ENCODE measurements at places on chromosomes 11 and 22.

- DNase-seq = no peak
Measured at GRCh38 chr11:126899961-126900748, 100.4 kb downstream of the KIRREL3 start.

GRCh38 chr11:87046824-87047223 is 9.1 kb downstream of the TMEM135 start:
- DNase-seq = no peak

GRCh38 chr11:58530236-58530635 is 22.3 kb upstream of the OR5B21 start:
- DNase-seq = peak; percentile 35

DNA sequence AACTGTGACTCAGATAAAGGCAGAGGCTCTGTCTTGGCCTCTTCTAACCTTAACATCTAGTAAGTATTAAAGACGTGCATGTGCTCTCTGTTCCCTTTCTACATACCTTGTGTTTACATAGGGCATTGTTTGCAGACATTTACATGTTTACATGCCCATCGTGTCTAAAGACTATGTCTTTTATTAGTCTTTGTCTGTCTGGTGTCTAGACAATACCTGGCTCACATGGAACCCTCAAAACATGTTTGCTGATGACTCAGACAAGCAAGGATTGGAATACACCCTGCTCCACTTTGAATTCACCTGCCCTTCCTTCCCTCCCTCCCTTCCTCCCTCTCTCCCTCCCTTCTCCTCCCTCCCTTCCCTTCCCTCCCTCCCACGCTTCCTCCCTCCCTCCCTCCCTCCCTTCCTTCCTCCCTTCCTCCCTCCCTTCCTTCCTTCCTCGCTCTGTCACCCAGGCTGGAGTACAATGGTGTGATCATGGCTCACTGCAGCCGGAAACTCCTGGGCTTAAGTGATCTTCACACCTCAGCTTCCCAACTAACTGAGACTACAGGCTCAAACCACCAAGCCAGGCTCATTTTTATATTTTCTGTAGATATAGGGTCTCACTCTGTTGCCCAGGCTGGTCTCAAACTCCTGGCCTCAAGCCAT is 23.7 kb upstream of the SORL1-AS1 start:
- no peak for DNase-seq

DNA sequence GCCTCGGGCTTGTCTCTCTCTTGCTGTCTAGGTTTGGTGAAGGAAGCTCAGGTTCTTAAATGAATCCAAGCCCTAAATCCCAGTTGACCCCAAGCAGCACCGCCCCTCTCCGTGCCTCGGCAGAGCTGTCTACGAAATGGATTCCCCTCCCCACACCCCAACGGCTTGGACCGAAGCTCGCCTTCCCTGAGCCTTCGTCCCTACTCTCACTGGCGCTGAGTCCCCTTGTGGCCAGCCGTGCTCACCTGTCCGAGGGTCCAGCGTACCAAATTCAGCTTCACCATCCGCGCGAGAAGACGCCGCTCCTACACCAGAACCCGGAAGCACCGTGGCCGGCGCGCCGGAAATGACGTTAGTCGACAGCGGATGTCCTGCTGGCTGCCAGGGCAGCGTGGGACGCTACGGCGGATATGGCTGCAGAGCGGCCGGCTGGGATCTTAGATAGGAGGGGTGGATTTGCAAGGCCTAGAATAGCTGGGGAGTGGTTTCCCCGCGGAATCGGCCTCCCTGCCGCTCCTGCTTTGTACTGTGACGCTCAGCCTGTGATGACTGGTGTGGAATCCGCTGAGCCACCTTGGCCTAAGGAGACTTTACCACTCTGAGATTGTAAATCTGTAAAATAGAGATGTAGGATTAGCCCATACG is at the start of gene TFIP11:
TFIP11 (minus strand) TSS at position 325 of the 645 bp plus-strand sequence. CDS start 2,201 bp downstream, outside the sequence.
- peak; percentile 88 for DNase-seq

GRCh38 chr11:13104619-13105236 is 95.6 kb downstream of the RASSF10 start:
- DNase-seq = no peak

GRCh38 chr22:44332946-44333345 is 20.2 kb upstream of the SHISAL1 start:
- no peak for DNase-seq

DNA sequence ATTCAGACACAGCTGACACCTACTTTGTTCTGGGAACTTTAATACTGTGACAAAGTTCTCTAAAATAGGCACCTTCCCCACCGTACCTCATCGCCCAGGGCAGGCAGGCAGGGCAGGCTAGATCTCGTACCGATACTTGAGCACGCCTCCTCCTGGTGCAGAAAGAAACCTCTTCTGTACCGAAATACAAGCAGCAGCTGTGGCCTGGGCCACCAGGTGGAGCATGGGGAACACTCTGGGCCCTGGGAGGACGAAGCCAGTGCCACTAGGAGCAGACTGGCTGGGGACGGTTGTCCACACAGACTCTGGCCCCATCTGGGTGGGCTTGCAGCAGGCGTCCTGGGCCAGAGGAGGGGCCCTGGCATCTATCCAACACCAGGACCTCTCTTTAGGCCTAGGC is 12.8 kb downstream of the PMM1 start:
- DNase-seq = no peak

- DNase-seq = no peak
Measured at GRCh38 chr22:20799449-20799848, 25.5 kb downstream of the SERPIND1 start.

DNA sequence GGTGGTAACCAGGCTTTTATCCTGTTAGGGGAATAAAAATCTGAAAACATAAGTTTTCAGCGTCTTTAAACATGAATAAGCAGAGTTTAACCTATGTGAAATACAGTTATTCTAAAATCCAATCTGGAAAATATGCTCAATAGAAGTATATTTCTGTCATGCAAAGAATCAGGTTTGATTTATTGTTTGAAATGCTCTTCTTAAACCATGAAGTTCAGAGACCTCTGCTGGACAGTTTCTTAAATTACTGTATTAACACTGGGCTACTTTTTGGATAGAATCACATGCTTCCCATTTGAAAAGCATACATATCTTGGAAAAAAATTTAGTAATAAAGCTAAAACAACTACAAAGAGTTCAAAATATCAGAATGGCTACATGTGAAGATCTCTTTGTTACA is 25.4 kb downstream of the APIP start:
- no peak for DNase-seq

DNA sequence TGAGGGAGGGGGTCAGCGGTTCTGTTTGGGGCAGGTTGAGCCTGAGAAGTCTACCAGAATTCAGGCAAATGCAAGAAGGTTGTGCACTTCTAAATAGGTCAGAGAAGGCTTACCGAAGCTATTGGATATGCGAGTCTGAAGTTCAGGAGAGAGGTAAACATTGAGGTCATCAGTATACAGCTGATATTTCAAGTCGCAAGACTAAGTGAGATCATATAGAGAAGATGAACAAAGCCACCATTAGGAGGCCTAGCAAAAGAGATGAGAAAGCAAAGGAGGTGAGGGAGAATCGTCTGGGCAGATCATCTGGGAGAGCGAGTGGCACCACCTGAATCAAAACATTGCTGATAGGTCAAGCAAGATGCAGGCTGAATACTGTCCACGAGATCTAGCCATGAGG is 430.6 kb downstream of the BUD13 start:
- no peak for DNase-seq

All from activated gamma-delta T cell treated with Interleukin-2 at 50 U/mL for 16 hours (primary cell).